ENCODE measurements at places on chromosomes 4 and X.

DNA sequence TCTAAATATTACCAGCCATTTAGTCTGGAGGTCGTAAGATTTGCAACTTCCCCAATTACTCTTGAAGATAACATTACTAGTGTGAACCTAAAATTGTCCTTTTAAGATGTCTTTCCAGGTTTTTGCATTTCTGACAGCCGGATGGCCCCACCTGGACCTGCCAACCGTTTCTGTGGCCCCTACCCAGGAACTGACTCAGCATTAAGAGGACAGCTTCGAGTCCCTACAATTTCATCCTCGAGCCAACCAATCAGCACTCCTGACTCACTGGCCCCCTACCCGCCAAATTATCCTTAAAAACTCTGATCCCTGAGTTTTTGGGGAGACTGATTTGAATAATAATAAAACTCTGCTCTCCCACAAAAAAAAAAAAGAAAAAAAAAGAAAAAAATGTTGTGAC is 112.0 kb downstream of the SCLT1 start:
- DNase-seq, result no peak

DNA sequence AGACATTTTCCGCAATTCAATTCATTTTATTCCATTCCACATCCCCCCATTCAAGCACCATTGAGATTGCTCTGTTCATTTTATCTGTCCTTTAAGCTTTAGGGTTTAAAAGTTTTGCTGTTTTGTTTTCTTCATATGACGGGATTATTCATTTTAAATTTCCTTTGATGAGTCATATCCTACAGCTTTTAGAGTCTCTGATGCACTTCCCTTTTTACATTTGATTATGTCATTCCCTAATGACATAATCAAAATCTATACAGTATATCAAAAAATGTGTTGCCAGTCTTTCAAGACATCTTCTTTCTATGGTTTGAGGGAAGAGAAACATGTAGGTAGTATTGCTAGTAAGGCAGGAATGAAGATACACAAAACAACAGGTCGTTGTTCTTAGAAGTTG is 456.3 kb downstream of the PDGFC start:
- no peak for DNase-seq

DNA sequence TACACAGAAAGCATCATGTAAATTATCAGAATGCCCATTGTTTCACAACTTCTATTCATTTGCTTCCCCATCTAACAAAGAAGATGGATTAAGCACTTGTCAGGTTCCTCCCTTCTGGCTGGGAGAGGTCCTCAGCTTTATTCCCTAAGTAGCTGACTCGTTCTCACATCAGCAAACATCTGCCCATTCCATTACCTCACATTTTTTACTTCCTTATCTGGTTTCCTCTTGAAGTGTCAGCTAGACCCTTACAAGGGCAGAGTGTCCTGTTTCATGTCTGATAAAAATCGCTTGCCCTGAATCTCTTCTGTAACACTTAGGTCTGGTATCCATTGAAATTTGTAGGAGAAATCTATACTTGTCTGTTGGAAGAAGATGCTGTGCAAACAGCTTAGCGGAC is 34.7 kb downstream of the TMPRSS11A start:
- no peak for DNase-seq

DNA sequence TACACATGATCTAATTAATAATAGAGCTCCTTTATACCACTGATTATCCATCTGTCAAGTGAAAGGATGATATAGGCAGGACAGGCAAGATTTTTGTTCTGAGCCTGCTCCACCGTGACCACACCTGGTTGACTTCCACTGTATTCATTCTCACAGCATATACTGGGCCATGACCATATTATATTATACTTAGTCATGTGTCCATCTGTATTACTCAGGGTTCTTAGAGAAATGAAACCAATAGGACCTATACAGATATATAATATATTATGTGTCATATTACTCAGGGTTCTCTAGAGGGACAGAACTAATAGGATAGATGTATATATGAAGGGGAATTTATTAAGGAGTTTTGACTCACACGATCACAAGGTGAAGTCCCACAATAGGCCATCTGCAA is 675.1 kb downstream of the GRXCR1 start:
- DNase-seq, result no peak

- DNase-seq, result no peak
Observed at GRCh38 chrX:150161193-150161592, 201.9 kb upstream of the MAMLD1 start.

GRCh38 chr4:28449085-28449484 is 1588.4 kb downstream of the STIM2 start:
- no peak for DNase-seq

DNA sequence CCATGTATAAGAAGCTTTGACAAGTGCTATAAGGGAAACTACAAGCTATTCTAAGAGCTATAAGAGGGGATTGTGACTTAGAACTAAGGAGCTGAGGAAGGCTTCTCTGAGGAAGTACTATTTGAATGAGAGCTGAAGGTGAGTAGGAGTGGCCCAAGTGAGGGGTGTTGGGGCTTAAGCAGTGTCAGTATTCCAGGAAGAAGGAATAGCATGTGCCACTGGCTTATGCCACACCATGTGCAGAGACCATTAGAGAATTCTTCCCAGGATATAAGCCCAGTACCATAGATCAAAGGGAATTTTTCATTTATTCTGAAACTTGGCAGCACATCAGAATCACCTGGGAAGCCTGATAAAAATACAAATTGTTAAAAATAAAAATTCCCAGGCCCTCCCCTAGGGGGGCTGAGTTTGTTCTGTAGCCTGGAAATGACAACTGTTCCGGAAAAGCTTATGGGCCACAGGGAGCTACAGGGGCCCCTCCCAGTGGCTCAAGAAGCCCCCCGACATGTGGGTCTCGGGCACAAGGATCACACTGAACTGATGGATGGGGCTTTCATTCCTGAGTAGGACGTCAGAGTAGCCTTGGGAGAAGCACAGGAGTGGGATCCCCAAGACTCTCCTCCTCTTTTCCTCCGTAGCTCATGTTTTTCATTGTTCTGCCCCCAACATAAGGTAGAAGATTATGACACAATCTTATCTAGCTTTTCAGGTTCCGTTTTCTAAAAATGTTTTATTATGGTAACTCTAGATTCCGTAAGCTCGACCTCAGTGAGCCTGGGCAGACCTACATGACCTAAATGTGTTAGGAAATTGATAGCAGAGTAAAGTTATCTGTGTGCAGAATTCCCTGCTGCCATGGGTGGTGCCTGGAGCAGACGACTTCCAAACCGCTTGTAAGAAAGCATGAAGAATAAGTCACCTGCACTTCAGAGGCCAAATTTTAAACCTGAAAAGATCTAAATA is 119.3 kb downstream of the AFF1 start:
- DNase-seq, result no peak

DNA sequence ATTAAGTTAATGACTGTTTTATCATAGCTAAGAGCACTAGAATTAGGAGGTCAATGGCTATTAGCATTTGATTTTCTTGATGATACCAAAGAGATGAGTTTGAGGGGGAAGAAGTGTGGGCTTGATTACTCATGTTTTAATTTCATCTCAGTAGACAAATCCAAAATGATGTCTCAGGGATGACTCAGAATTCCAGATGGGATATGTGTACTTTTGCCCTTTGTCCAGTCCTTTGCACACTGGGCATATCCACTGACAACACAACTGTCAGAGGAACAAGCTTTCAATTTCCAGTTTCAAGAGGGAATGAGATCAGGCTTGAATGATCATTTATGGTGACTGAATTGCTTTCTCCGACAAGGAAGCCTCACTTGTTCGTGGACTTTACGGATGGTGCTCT is 325.3 kb upstream of the FTHL17 start:
- no peak for DNase-seq

DNA sequence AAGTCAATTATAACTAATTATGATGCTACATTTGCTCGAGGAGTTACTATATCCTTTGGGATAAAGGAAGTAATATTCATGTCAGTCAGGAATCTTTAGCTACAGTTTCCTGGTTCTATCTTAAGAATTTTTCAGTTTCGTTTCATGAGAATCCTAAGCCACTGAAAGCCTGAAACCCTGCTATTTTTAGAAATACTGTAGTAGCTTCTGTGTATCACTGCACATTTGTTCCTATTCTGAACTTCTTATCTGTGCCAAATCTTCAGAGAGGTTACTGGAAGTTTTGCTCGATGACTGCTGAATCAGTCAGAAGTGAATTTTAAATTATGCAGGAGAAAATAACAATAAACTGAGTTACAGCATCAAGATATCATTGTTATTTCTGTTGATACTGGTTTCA is 249.2 kb downstream of the TENM3 start:
- DNase-seq, result no peak

DNA sequence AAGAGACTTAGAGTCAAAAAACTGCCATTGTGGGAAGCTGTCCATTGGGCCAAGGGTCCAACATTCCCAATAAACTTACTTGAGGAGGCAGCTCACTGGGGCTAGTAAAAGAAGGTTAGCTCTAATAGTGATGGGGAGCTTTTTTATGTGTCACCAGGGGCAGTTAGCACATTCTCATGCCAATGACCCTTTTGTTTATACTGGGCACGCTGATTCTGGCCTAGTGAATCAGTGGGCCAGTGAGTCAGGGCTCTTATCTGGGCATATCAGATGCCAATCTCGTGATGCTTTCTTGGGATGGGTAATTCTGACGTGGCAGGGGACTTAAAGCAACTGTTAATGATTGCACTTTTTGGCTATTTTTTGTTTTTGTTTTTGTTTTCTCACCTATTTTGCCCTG is 27.8 kb downstream of the TCEAL1 start:
- no peak for DNase-seq

GRCh38 chrX:45322820-45323219 is 122.1 kb upstream of the DIPK2B start:
- no peak for DNase-seq

DNA sequence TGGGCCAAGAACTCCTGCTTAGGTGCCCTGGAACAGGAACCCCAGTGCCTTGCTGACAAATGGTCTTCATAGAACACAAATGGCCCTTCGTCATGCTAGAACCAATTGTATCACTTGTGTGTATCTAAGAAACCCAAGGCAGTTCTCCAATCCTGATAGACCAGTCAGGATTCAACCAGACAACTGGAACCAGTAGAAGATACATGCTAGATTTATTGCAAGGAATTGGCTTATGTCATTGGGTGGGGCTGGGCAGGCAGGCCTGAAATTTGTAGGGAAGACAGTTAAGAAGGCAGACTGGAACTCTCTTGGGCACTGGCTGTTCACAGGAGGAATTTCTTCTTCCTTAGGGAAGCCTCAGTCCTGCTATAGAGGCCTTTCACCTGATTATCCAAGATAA is 17.0 kb upstream of the TBL1X start:
- DNase-seq, result no peak

GRCh38 chrX:13387666-13388494 is 68.0 kb upstream of the ATXN3L start:
- DNase-seq, result no peak

DNA sequence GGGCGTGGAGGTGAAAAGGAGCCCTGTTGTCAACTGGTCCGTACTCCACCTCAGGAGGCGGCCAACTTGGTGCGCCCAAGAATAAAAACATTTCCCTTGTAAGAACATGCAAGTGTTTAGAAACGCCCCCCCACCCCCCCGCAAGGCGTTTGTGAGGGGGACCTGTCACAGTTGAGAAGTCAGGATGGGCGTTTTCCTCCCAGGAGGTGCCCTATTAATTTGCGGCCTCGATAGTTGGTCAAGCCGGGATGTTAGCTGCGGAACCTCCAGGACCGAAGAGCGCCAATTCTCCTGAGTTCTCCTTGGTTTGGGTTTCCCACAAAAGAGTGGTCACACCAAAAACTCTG is 651 bp upstream of the SAP30 start:
- peak; percentile 38 for DNase-seq

DNA sequence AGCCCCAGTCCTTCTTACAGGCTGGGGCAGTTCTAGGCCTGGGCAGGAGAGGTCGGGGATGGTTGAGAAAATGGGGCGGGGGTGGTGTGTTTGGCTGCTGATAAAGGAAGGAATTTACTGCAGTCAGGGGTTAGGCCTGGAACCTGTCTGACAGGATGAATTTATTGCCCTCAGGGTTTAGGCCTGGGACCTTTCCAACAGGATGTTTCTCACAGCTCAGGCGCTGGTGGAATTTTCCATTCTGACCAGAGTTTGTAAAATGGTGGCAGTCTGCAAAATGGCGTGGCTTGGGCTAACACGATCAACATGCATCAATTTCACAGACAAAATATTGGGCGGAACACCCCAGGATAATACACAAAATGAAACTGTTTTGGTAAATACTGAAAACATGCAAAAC is 83.5 kb upstream of the SPIN4 start:
- DNase-seq, result no peak

GRCh38 chrX:101619364-101619763 is 1.6 kb upstream of the ARMCX6 start:
- DNase-seq, result no peak

- no peak for DNase-seq
Observed at GRCh38 chrX:150074175-150074574, 135.9 kb upstream of the EOLA2 start.

DNA sequence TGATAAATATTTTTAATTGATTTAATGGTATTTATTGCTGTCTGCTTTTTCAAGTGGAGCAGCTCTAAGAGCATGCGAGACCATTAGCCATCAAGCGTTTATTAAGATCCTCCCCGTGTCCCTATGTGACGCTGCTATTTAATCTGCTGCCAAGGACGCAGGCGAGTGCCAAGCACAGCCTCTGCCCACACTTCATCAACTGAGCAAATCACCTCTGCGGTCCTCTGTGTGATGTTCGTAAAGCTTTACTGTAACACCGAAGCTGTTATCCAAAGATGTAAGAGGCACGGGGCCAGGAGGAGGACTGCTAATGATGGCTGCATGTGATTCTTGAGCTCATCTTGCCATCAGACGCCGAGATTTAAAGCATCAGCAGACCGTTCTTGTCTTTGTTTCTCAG is 79.5 kb downstream of the STOX2 start:
- DNase-seq, result no peak

DNA sequence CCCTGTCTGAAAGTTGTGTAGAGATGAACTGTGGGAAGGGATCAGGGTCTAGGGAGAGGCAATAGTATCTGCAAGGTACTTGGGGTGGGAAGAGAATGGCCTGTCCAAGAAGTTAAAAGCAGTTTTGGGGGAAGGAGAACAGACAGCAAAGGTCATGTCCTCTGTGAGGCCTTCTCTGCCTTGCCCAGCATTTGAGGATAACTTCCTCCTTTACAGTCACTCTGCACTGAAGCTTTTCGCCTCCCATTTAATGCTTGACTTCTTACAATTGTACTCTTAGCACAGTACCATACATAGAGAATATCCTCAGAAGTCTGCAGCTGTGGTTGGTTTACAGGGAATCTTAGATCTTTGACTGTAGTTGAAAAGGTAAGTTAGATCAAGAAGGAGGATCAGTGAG is 121.8 kb upstream of the AP1S2 start:
- DNase-seq, result no peak

GRCh38 chr4:7068279-7068842 is 497 bp upstream of the GRPEL1 start:
- DNase-seq, result no peak

- DNase-seq, result no peak
Observed at GRCh38 chrX:129771266-129771995, 8.3 kb upstream of the SASH3 start.

DNA sequence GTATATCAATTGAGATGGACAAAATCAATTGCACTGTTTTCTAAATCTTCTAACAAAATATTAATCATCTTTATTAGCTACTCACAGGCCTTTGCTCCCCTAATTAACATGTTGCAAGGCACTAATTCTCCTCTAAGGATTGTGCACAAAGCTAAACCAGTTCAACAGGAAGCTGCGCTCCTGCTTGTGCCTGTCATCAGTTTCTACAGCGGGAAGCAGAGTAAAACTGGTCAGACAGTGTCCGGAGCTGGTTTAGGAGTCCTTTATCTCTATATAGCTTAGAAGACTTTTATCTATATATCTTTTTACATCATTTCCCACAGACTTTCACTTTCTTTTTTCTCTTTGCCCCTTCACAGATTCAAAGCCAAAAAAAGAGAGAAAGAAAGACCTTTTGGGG is 79.1 kb downstream of the ELOVL6 start:
- no peak for DNase-seq
